ENCODE measurements at places on chromosomes 2 and 18.

DNA sequence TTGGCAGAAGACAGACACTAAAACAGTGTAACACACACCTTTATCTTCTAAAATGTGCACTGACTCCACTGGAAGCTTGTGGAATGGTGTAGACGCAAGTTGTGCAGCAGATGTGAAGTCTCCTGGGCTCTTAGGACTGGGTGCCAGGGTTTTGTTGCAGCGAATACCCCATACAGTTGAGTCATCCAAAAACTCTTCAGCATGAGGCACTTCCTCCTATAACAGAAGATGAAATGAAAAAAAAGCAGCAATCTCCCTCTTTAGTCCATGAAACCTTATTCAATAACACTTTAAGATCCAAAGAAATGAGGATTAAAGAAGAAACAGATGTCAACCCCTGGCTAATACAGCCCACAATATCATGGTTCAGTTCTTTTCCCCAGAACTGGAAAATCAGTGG, 22.2 kb downstream of the BUB1 start:
- no peak for DNase-seq

DNA sequence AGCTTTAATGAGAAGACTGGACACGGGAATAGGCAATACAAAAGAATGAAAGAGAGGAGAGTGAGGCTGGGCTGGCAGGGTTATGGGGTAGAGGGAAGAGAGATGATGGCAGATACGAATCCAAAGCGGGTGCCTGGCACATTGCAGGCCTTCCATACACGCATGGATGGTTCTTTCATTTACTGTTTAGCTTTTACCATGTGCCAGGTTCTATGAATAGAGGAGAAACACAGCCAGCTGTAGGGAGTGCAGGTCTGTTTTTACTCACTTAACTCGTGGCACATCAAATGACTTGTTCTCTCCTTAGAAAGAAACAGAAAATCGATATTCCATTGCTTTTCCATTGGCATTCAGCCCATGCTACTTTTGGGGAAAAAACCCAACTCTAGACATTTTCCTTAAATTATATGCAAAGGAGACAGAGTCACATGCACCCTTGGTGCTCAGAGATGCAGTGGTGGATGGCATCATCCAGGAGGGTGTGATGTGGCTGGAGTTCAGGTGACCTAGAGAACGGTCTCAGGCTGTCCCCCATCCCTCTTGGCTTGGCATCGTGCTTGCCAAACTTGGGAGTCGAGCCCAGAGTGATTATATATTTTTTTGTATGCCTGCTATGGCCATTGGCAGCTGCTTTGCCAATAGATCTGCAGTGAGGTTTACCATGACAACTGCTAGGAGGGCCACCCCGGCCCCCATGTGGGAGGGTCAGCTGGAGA, 6.2 kb downstream of the LTBP1 start:
- peak; percentile 30 for DNase-seq

- no peak for DNase-seq
These were observed 122.2 kb downstream of the NCOA1 start for GRCh38 chr2:24613154-24613814.

- no peak for DNase-seq
These were observed 61.4 kb upstream of the CCDC195 start for GRCh38 chr2:224777559-224777930.

- no peak for DNase-seq
These were observed 62.0 kb upstream of the SIX3 start for GRCh38 chr2:44879269-44880124.

DNA sequence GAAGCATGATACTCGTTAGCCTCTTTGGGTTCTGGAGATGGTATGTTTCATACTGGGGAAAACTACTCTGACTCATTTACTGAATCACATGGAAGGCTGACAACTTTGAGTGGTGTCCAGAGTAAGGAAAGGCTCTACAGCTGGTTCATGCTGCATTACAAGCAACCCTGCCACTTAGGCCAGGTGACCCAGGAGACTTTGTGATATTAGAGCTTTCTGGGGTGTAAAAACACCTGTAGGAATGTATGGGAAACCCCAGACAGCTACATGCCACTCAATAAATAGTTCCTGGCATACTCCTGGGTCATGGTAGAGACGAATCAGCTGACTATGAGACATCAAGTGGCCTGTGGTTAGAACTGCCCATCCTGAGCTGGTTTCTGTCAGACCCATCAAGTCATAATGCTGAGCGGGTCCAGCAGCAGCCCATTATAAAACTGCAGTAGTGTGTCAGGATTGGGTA, 21.3 kb upstream of the TCF7L1 start:
- no peak for DNase-seq
